ENCODE measurements at places on chromosomes 3 and 15.

DNA sequence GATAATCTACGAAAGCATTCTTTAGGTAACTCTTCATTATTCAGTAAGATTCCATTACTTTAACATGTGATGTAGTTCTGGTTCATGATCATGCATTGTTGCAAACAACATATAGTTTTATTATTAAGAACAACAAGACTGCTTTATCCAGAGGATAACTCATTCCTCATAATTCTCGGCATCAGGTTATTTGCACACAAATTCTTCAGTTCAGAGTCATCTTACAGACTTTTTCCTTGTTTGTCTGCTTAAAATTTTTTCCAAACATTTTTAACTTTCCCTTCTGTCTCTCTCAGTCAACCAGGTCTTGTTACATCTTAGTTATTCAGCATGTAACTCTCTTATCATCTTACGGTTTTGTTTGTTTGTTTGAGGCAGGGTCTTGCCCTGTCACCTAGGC, 60.1 kb downstream of the VGLL3 start:
- no peak for DNase-seq

GRCh38 chr3:149494759-149495580, 20.5 kb downstream of the TM4SF4 start:
- no peak for DNase-seq

- no peak for DNase-seq
Observed at GRCh38 chr3:62705721-62706120, 169.5 kb downstream of the CADPS start.

DNA sequence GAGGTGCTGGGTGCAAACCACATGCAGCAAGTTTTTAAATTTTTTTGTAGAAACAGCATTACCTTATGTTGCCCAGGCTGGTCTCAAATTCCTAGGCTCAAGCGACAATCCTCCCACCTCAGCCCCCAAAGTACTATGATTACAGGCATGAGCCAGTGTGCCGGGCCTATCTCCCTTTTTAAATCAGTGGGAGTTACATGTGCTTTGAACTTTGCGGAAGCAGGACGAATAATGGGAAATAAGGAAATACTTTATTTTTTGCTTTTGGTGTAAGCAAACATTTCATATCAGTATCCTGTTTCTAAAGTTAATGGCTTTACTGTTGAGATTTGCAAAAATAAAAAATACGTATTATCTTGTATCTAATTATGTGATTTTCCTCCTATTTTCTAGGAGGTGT, 9.1 kb downstream of the NR1D2 start:
- DNase-seq, result no peak

- DNase-seq, result no peak
Observed at GRCh38 chr3:51311055-51311454, 74.0 kb upstream of the MANF start.

DNA sequence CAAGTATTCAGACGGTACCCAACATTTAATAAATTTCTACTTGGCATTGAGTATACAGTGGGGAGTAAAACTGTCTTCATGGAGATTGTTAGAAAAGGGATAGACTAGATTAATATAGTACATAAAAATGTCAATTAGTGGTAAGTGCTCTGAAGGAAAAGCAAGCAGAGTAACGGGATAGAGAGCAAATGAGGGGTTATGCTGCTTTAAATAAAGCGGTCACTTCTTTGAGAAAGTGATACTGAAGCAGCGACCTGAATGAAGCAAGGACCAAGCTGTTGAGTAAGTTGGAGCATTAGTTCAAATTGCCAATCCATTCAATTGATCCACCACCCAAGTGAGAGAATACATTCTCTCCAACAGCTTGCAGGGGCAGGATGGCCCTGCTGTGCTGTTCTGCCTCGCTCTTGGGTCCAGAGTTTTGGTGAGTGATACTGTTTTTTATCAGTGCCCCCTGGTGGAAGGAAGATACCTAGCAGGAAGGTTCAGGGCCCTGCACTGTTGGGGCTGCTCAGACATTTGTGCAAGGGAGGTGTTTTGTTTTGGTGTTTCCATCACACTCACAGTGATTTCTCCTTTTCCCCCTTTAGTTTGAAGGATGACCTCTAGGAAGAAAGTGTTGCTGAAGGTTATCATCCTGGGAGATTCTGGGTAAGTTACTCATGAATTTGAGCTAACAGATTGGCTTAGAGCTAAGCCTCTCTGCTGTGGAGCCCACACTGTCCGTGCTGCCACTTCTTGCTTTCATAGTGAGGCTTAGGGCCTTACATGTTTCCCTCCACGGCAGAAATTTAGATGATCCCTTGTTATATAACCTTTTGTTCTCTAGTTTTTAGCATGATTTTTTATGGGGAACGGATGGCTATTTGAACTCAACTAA, 69.0 kb downstream of the RAB7A start:
- peak; percentile 33 for DNase-seq

DNA sequence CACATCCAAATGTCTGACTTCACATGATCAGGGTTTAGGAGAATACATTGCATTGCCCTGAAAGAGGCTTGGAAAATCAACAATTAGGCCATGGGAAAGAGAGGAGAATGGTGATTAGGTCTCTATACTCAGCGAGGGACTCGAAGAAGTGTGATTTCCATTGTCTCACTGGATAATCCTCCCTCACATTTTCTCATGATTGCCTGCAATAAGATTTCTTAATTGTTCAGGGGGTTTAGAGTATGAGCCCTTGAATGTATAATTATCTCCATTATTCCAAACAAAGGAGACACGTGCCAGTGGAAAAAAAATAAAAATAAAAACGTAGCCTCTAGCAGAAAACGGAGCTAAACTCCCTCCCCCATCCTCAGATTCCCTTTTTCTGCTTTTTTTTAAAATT, 173.2 kb downstream of the TPRG1 start:
- no peak for DNase-seq

DNA sequence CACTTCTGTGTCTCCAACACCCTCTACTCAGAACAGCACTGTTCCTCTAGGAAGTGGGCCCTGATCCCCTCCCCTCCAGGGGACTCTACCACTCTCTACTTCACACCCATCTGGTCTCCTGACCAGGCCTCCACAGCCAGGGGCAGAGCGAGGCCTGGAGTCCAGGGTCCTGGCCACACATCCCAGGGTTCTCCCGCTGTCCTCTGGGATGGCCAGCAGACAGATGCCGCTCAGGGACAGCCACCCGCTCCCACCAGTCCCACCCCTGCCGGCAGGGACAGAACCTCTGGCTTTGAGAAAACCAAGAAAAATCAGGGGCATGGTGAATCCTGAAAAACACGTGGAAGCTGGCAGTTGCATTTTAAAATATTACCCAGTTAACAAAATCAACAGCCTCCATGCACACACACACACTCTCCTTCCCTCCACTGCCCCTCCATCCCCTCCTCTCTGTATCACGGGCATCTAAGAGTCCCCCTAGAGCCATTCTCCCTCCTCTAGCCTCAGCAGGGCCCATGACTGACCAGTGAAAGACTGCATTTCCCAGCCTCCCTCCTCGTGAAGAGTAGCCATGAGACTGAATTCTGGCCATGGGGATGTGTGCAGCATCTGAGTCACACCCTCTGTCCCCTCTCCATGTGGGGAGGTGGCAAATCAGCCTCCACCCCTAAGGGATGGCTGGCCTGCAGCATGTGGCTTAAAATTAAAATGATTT, 32.1 kb upstream of the IQSEC1 start:
- DNase-seq, result no peak

DNA sequence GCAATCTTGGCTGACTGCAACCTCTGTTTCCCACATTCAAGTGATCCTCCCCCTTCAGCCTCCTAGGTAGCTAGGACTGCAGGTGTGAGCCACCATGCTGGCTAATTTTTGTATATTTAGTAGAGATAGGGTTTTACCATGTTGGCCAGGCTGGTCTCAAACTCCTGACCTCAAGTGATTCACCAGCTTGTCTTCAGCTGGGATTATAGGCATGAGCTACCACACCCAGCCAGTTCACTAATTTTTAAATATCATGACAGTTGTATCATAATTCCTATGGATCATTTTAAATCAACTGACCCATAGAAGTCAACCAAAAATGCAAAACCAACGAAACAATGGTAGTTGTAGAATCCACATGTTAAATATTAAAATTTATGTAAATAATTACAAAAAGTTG, 35.1 kb downstream of the RAF1 start:
- DNase-seq, result no peak

DNA sequence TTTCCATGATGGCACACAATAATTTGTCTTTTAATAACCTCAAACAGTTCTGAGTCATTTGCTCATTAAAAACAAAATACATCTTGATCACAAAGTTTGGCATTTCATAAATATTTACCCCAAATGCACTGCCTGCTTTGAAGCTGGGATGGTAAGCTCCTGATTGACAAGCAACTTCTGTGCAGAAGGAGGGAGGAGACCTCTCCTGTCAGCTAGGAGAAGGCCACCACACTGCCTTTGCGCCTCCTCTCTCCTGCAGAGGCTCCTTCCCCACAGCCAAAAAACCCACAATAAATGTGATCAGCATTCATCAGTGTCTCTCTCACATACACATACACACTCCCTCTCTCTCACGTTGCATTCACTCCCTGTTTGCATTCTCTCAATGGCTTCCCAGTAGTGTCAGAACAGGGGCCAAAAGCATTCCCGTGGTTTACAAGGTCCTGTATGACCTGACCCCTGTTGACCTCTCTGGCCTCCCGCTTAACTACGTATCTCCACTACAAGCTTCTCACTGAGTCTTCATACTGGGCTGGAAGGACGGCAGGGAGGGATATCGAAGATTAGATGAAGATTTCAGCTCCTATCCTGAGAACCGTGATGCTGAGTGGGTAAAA, 216.4 kb downstream of the FOXP1 start:
- DNase-seq, result no peak

DNA sequence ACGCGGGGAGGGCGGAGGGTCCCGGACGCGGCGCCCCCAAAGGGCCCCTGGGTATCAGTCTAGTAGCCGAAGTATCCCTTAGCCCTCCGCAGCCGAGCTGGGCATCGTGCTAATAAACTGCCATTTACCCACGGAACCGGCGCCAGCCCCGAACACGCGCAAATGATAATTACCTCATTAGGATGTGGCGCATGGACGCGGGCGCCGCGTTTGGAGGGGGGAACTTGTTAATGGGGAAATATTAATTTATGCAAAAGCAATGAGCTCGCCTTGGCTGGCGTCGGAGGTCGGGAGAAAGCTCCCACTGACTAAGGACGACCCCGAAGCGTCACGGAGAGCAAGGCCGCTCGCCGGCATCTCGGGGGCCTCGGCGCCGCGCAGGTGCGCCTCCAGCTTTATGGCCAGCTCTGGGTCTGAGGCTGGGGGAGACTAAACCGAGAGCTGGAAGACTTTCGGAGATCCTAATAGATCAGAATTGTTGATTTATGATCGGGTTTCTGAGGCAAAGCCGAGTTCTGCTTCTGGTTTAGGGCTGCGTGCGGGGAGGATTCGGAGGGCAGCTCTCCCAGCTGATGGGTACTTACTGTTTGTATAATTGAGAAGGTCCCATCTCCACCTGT, 474 bp upstream of the FEZF2 start:
- no peak for DNase-seq

DNA sequence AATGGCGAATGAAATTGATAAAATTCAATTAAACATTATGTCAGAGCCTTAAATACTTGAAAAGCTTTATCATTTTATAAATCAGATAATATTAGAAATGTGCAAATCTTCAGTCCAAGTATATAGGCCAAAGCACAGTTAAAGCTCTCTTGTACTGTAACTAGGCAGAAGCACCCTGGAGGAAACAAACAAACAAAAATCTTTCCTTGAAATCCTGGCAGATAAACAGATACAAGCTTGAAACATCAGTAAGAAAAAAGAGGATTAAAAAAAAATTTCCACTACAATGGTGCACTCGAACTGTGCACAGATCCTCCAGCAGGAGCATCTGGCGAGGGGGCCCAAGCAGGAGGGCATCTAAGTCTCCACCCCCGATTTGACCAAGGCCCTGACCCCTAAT, 166.6 kb downstream of the PLD1 start:
- no peak for DNase-seq

DNA sequence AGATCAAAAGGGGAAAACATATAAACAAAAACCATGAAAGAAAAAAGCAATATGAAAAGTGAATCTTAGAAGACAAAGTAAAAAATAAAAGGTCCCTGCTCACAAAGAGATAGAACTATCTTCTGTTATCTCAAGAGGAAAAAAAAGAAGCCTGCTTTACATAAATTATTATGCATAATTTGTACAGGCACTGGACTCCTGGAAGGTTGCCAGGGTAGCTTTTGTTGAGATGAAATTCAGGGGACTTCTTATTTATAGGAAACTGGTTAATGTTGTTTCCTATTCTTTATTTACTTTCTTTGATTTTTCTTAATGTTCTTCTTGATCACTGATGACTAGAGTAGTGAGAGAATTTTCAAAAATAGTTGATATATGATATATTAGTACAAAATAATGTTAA, 66.9 kb downstream of the PPM1L start:
- no peak for DNase-seq

DNA sequence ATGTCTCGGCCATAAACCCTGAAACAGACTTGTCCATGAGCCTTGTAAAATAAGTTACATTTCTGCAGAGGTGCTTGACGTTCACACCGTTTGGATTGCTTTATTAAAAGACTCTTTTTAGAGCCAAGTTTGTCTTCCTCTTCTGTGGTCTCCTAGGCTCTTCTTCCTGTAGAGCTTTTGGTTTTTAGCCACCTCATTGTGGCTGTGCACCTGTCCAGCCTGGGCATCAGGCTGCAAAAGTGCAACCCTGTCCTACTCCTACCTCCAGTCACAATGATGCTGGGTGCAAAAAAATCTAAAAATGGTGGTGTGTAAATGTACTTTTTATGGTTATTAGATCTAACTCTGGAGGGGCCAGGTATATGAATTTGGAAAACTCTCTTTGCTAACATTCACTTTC, 2.8 kb upstream of the RIOX2 start:
- DNase-seq, result no peak

DNA sequence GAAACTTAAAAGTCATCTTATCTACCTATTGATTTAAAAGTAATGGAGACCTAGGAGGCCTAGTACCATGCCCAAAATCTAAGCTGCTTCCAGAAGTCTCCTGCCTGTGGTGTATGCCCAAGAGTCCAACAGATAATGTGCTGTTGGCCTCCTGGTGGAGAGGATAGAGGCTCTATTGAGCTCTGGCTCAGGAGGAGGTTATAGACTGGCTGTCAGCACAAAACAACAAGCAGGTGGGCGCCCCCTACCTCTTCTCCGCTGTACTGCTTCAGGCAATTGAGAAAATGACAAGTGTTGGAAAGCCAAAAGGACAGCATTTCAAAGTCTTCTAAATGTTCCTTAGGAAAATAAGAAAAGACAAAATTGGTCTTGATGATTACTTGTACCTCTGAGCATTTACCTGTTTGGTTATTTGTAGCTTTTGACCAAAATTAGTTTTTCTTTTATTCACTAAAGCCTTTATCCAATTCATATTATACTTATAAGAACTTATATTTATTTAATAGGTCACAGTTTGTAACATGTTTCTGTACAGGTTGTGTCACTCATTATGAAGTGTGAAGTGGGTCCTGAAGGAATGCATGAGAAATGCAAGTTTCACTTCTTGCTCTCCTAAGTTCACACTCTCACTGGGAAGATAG, 17.2 kb upstream of the GNB5 start:
- peak; percentile 38 for DNase-seq

GRCh38 chr15:63708126-63708772, 111.1 kb downstream of the FBXL22 start:
- DNase-seq, result no peak

GRCh38 chr3:100401674-100402041, 319 bp downstream of the LNP1 start:
- peak; percentile 22 for DNase-seq

- no peak for DNase-seq
Observed at GRCh38 chr3:118151164-118151563, 883.5 kb downstream of the IGSF11 start.

Data from activated CD8-positive, alpha-beta memory T cell treated with anti-CD3 and anti-CD28 coated beads for 1 hour (primary cell).